ENCODE measurements at places on chromosomes 3 and 15.

- DNase-seq = no peak
Measured at GRCh38 chr3:45224824-45225464, 1.1 kb downstream of the TMEM158 start.

DNA sequence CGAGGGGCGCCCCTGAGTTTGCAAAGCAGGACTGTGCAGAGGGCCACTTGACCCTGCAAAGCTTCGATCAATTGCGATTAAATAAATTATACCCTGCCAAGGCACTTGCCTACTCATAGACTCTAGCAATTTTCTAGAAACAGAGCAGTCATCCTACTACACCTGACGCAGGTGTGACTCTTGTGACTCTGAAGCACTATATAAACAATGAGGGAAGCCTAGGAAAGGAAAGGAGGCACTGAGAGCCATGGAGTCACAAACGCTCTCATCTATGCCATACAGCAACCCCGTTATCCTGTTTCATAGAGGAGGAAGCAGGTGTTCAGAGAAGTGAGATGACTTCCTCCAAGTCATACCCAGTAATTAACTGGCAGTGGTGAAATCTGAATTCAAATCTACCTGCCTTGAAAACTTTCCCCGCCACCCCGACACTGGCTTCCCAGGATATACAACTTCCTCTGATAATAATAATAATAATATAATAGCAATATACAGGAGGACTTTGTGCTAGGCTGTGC lies 14.4 kb downstream of the ARHGEF3 start:
- no peak for DNase-seq

DNA sequence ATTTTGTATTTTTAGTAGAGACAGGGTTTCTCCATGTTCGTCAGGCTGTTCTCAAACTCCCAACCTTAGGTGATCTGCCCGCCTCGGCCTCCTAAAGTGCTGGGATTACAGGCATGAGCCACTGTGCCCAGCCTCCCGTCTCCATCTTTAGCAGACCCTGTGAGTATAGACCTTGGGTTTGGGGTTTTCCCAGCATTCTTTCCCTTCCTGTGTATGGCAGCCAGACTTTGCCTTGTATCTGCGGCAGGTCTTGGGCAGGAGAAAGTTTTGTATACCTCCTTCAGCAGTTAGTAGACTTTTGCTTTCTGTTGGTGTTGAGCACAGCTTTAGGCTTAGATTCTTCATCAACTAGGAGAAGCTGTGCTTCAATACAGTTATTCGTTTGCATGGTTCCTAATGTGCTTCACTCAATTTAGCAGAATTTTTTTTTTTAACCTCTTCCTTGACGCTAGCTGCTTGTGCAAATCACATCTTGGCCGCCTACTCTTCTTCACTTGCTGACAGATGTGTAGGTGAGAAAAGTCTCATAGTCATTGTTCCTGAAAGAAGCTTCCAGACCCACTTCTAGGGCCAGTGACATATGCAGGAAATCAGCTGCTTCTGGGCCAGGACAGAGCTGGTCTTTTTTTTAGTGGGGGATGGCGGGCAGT lies 38.4 kb downstream of the MAP2K1 start:
- no peak for DNase-seq

GRCh38 chr3:39970982-39971381 lies 161.6 kb downstream of the MYRIP start:
- DNase-seq = no peak

GRCh38 chr3:47006145-47006651 lies 26.7 kb downstream of the NBEAL2 start:
- DNase-seq = no peak

DNA sequence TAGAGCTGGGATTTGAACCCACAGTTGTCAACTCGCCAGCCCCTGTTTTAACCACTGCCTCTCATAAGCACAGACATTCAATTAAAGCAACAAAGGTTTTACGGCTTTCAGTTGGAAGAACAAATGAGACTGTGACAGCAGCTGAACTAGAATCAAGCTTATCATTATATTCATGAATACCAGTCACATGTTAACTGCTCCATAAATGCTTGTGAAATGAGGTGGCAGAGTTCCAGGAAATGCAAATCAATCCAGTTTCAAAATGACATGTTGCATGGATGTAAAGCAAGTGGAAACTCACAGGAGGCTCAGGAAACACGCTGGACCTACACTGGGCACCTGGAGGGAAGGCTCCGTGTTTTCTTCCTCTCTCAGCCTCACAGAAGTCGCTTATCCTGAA lies 3.9 kb downstream of the GP5 start:
- no peak for DNase-seq

- no peak for DNase-seq
Measured at GRCh38 chr3:87120881-87121280, 106.2 kb upstream of the CHMP2B start.

- no peak for DNase-seq
Measured at GRCh38 chr3:188979669-188980310, 192.0 kb upstream of the TPRG1 start.

DNA sequence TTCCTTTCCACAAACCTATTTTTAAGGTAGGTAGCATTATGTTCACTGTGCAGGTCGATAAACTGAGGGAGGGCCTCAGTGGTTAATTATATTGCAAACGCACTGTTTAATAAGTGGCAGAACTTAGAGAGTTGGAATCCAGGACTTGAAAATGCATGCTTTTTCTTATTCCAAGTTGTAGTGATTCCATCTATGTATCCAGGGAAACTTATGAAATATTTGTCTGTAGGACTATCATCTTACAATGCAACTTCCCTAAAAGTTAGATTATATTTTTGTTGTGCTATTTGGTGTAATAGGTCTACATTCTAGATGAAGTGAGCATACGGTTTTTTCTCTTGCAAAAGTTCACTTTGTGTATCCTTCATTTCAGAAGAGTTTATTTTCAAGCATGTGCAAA lies 419.5 kb downstream of the NAALADL2 start:
- DNase-seq = no peak

DNA sequence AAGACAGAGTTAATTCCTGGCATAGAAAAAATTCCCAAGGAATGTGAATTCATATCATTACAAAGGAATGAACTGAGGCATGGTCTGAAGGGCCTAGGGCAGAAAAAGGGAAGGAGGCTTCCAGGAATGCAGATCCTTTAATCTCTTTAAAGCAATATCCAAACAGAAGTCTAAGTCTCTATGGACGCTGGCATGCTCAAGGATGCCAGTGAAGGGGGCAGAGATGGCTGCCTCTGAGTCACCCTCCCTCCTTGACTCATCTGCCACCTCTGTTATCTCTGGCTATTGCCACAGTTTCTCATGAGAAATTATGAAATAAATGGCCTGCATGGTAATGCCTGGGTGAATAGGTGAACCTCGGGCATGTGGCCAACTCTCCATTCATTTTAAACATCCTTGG lies 96.3 kb upstream of the BCL6 start:
- DNase-seq = no peak

DNA sequence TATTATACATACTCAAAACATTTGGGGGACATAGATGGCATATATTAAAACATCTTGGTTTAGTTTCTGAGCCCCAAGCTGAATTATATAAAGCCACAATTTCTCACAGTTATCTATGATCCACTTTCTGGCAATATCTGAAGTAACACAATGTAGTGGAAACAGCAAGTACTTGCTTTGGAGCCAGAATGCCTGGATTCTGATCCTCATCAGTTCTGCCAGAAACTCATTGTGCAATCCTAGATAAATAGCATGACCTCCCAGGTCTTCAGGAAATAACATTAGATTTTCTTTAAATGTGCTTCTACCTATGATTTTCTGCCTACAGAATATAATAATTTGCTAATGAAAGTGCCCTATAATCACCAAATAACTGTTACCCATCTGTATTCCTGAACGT lies 544.9 kb downstream of the NAALADL2 start:
- DNase-seq = no peak

DNA sequence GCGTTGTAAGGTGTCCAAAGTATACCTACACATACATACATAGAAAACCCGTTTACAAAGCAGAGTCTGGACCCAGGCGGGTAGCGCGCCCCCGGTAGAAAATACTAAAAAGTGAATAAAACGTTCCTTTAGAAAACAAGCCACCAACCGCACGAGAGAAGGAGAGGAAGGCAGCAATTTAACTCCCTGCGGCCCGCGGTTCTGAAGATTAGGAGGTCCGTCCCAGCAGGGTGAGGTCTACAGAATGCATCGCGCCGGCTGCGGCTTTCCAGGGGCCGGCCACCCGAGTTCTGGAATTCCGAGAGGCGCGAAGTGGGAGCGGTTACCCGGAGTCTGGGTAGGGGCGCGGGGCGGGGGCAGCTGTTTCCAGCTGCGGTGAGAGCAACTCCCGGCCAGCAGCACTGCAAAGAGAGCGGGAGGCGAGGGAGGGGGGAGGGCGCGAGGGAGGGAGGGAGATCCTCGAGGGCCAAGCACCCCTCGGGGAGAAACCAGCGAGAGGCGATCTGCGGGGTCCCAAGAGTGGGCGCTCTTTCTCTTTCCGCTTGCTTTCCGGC lies 318.6 kb downstream of the FGF12 start:
- DNase-seq = no peak

- no peak for DNase-seq
Measured at GRCh38 chr15:56019060-56019793, 25.8 kb upstream of the NEDD4 start.

DNA sequence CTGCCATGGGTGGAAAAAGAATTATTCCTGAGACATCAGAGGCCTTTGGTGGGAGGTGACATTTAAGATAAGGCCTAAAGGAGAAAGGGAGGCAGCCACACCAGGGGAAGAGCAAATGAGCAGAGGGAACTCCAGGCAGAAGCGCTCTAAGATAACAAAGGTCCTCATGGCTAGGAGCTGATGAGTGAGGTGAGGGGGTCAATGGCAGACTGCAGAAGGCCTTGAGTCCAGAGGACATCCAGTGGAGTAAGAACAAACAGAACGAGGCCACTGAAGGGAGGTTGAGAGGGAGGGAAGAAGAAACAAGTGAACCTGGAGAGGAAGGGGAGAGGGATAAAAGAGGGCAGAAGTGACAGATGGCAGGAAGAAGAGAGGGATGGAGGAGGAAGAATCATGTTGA lies 97.3 kb downstream of the CTNNB1 start:
- no peak for DNase-seq

DNA sequence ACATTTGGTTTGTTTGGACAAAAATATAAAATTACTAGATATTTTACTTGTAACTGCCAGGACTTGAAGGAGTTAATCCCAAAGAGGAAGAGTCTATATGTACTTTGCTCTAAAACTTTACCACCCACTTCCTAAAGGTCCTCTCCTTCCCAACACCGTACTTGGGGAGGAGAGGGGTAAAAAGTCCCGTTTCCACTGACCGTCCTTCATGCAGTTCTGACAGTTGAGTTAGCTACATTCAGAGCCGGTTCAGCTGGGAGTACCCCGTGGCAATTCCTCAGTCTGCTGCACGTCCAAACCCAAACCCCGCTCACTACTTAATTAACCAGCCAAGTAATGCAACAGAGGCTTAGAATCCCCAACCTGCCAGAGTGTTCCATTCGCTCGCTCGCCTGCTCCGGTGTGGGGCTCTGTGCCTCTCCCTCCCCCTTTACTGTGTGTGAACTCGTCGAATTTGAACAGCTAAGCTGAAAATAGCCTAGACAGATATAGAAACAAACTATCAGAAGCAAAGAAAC lies 519.7 kb downstream of the FOXP1 start:
- DNase-seq = peak; percentile 12

DNA sequence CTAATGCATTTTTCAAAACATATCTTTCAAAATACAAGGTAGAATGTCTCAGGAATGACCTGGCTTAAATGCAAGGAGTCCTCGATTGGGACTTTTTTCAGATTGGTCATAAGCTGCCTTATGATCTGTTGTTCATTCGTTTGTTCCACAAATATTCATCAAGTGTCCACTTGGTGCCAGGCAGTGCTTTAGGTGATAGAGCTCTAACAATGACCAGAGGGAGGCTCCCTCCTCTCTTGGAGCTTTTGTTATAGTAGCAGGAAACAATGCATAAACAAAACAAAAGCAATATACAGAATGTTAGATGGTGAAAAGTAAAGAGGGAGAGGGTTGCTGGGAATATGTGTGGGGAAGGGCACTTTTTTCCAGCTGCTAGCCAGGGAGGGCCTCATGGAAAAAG lies 156.1 kb downstream of the MCTP2 start:
- DNase-seq = no peak

- DNase-seq = no peak
Measured at GRCh38 chr15:54033356-54033860, 55.2 kb downstream of the UNC13C start.

GRCh38 chr3:149534082-149534481 lies 59.6 kb downstream of the TM4SF4 start:
- DNase-seq = no peak

DNA sequence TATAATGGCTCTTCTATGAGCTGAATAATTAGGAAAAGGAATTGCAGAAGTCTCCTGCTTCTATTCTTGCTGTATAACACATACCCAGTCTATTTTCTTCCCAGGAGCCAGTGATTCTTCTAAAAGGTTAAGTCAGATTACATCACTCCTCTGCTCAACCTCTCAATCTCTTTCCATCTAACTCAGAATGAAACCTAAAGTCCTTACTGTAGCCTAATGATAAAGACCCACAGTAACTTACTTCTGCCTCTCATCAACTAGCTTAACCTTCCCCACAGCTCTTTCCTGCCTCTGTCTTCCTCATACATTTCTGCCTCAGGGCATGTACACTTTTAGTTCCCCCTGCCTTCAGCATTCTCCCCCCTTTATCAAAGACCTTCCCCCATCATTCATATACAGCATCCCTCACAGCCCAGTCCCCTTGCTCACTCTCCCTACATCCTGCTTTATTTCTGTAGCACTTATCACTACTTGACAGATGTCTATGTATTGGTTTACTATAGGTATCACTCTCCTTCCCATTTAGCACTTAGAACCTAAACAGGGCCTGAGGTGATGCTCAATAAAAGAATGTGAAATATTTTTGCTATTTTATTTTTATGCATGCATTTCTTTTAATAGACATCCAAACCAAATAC lies 28.5 kb upstream of the CMTM6 start:
- DNase-seq = no peak

- DNase-seq = no peak
Measured at GRCh38 chr3:142650001-142650693, 54.0 kb downstream of the PLS1 start.

GRCh38 chr3:131900891-131901290 lies 133.9 kb downstream of the CPNE4 start:
- DNase-seq = no peak

GRCh38 chr3:194756460-194756779 lies 70.7 kb downstream of the FAM43A start:
- no peak for DNase-seq

- DNase-seq = no peak
Measured at GRCh38 chr15:70320482-70320881, 222.8 kb upstream of the TLE3 start.

DNA sequence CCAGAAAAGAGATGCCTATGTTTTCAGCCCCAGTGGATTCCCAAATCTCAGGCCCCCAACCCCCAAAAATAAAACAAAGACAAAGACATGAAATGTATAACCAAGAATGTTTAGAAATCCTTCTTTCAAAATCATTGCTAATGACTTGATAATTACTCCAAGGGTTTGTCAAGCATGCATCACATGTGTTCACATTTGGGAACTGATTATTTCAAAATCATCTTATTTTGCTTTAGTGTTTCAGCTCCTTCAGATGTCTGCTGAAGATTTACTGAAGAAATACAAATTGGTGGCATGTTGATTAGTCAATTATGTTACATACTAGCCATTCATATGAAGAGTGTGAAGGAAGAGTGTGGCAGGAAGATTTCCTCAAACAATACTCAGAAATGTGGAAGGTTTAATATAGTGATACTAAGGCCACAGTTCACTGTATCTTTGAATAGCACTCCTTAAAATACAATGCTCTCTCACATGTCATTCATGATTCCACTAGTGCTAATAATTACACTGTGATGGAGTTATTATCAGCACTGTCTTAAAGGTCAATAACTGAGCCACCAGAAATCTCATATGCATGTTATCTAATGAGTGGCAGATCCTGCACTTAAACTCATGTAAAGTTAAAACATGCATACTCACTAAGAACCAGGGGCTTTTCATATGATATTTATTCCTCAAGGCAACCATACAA lies 134.5 kb upstream of the TGFBR2 start:
- no peak for DNase-seq
